ENCODE measurements at places on chromosomes 12 and 14. TPM values are rescaled to one million over a fixed set of nuclear protein-coding genes. Genes with fewer than 3 reads are reported as not detected.
A peak's percentile ranks its signal among the peaks of the same experiment; 100 is the strongest.

GRCh38 chr14:94550041-94550440 lies 11.2 kb upstream of the SERPINA4 start:
- DNase-seq, result no peak

DNA sequence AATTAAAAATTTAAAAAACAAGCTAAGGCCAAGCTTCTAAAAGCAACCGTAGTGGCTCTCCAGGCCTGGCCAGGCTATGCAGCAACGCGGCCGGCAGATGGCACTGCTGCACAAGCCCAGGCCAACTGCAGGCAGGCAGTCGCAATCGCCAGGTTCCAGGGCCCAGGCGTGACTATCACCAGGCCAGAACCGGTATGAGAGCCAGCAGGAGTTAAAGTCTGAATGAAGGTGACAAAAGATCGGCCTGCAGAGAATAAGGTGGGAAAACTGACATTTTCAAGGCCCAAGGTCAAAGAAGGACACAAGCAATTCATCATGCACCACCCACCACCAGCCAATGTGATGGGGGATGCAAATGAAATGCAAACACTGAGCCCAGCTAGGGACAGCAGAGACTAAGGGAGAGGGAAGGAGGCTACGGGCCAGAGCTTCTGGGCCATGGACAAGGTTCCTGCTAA lies 43.6 kb upstream of the ANO2 start:
- peak; percentile 85 for DNase-seq

DNA sequence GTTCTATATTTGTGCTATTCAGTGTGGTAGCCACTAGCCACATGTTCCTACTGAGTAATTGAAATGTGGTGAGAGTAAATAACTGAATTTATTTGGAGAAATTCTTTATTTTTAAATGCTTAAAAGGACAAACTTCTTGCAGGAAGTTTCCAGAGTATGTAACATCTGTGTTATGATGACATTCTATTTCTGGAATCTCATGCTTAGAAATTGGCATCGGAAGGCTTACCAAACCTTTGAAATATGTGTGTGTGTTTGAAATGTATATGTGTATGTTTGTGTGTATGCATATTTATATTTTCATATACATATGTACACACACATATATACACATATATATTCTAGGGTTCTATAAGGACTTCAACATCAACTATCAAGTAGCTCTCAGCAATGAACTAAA lies 12.4 kb upstream of the WSCD2 start:
- DNase-seq, result no peak

GRCh38 chr12:99133401-99133800 lies 488.3 kb downstream of the APAF1 start:
- no peak for DNase-seq

DNA sequence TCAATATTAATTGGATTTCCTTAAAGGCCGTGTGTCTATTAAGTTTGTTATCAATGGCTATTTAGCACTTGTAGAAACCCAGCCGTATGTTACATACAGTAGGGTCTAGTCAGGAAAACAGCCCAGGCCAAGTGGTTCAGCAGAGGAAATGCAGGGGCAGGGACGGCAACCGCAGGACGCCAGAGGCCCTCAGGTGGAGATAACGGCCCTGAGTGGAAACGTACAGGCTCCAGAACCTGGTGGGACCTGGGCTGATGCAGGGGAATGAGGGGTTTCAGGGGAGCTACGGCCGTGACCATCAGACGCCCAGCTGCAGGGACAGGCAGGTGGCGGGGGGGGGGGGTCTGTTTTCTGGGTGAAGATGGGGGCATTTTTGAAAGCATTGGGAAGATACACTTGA lies 3.7 kb upstream of the ANKLE2 start:
- no peak for DNase-seq

DNA sequence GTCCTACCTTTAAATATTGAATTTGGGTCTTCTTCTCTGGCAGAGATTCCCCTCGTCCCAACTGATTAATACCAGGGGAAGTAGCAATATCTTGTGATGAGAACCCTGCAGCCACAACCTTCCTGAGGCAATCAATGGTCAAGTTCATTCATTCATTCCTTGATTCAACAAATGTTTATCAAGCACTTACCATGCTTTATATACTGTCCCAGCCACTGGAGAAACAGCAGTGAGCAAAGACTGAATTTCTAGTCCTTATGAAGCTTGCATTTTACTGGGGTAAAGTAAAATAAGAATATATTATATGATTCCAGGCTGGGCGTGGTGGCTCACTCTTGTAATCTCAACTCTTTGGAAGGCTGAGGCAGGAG lies 300 bp upstream of the GIT2 start:
- no peak for DNase-seq

DNA sequence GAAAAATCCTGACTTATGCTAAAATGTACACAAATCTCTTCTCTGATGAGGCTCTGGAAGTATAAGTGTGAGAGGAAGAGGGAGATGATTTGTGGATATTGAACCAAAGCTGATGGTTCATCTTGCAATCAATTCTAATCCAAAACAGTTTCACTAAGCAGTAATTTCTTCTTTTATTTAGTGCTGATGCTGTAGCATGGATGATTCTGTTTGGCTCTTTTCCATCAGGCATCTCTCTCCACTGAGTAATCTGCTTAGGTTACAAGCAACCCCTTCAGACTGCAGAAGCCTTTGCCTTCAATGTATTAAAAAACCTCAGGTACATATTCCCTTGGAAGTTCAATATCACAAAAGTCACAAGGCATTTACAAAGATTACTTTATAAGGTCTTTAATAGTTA lies 159.1 kb upstream of the CCDC198 start:
- DNase-seq, result no peak

DNA sequence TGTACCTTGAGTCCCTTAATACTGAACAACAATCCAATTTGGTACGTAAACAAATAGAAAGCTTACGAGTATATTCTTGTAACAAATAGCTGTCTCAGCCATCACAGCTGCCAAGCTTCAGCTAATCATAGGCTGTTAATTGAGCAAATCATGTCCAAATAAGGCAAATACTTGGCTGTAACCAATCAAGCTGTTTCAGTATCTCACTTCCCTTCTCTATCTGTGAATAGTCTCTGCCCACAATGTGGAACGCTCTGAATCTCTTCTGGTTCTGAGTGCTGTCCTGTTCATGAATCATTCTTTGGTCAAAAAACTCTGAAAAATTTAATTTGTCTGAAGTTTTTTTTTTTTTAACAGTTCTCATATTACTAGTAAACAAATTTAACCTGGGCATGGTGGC lies 5.8 kb upstream of the NEMF start:
- no peak for DNase-seq

GRCh38 chr12:124217508-124218242 lies 77.2 kb upstream of the RFLNA start:
- DNase-seq, result no peak

GRCh38 chr12:81949841-81950308 lies 190.7 kb upstream of the PPFIA2 start:
- DNase-seq, result no peak

DNA sequence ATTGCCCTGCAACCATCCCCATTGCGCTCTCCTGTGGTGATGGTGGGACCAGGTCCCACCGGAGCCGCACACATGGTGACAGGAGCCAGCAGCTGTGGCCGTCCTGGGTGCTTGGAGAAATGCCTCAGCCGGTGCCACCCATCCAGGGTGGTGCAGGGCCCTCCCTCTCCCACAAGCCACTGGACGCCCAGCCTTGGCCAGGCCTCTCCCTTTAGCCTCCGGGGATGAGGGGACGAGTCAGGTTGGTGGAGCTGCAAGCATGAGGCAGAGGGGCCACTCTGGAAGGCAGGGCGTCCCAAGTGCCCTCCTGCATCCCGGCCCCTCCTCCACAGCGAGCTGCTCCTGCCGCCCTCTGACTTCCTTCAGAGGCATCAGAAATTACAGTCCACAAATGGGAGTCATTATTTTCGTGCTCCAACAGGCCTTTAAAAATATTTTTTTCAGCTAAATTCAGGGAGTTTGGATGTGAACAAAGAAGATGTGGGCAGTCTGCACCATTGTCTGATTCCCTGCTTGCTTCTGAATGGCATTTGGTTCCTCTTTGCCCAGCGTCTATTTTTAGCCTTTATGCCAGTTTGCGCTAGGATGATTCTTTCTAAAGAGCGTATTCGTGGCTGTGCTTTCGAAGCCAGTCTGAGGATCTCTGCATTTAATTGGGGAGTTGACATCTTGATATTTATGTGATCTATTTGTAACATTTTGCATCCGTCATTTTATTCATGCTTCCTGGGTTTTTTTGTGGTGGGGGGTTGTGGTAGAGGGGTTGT lies 189.4 kb downstream of the ADGRD1 start:
- no peak for DNase-seq

DNA sequence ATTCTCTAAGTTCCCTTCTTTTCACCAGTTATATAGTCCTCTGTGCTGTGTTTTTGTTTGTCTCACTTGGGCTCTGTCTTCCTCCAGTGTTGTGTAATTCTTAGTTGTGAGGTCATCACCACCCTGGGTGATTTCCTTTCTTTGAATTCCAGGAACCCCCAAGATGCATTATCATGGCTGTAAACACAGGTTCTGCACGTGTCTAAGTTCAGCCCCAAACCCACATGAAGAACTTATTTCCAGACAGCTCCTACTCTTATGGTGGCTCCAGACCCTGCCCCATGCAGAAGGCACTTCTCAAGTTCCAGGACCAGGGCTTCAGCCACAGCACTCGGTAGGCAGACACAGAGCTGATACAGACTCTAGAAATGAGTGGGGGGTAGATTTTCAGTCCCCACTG lies 560.5 kb downstream of the BCL11B start:
- DNase-seq, result no peak

DNA sequence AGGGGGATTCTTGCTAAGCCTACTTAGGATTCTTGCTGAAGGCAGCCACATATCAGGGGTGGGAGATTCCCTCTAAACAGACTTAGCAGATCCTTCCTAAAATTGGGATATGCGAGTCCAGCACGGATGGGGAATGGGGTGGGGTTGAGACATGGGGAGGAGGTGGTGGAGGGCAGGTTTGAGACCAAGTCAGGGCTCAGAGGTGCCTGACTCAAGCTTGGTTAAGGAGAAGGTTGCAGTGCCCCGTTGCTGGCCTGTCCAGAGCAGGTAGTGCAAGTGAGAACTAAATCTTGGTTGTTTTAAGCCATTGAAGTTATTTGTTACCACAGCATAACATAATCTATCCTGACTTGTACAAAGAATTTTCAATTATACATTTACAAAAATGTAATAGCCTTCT lies 359.7 kb downstream of the AACS start:
- DNase-seq, result no peak

DNA sequence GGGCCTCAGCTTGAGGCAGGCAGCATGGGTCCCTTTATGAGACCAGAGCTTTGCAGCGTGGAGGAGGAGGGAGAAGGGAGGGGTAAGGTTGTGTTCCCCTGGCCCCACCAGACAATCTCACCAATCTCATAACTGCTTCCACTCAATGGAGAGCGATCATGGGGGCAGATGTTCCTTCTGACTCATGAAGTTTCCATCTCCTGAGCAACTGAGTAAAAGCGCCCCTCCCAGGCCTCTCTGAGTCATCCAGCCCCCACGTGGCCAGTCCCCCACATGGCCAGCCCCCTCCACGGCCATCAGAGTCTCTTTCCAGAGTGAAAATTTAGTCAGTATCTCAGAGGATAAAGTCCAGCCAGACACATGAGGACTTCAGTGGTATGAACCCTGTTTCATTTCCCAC lies 39.2 kb upstream of the PLXNC1 start:
- DNase-seq, result no peak

DNA sequence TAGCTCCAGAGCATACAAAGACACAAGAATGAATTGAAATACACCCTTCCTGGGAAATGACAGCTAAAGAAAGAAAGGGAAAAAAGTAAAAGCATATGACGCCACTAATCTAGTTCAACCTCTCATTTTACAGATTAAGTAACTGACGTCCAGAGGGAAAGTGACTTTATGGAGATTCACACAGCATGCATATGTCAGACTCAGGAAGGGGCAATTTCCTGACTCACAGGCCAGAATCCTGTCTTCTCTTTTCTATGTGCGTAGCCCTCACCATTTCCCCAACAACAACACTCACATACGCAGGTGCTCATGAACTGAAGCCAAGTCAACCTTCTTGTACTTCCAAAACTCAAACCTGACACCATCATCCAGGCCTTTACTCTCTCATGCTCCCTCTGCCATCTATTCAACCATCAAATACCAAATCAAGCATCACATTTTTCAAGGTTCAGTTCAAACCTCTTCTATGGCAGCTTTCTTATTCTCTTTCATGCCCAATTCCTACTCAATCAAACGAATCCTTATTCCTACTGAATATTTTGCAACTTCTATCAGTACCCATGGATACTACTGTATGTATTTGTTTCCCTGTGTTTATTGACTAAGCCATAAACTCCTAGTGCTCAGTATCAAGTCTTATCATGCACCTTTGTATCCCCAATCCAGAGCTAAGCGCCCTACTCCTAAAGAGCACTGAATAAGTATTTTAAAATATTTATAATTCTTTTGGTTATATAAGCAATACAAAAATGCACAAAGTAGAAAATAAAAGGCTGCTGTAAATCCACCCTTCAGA lies 52.8 kb downstream of the STXBP6 start:
- no peak for DNase-seq

- no peak for DNase-seq
Observed at GRCh38 chr12:5251786-5252185, 180.1 kb upstream of the NTF3 start.

DNA sequence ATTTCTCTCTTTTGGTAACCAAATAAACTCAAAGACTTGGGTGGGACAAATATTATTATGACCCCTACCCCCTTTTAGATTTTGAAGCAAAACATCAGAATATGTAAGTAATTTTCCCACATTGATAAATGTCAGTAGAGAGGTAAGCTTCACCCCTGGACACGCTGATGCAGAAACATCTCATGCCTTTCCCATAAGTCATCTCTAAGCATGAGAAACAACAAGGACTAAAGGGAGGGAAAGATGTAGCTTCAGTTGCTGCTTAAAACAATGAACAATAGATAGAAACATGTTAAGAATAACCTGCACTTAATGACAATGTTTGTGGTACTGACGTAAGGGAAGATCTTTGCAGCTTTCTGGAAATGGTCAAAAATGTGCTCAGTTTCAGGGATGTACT lies 56.3 kb upstream of the SLC8A3 start:
- DNase-seq, result no peak

- DNase-seq, result no peak
Observed at GRCh38 chr14:91997492-91997891, 42.4 kb downstream of the TRIP11 start.

DNA sequence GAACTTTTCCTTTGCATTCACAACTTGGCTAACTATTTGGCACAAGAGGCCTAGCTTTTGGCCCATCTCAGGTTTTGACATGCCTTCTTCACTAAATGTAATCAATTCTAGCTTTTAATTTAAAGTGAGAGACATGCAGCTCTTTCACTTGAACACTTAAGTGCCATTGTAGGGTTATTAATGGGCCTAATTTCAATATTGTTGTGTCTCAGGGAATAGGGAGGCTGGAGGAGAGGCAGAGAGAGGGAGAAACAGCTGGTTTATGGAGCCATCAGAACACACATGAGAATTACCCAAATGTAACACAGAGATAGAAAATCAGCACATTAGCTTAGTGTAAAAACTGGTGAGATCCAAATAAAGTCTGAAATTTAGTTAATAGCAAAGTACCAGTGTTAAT lies 157.4 kb downstream of the RPAP3 start:
- DNase-seq, result no peak

GRCh38 chr14:36975834-36976233 lies 196.6 kb downstream of the SLC25A21 start:
- no peak for DNase-seq

GRCh38 chr12:57431654-57432188 lies 878 bp upstream of the R3HDM2 start:
- no peak for DNase-seq

The INSM2 gene
- not detected for total RNA-seq

The RTN1 gene
- 2.1 TPM for total RNA-seq

The ABCC9 gene
- 1.2 TPM for total RNA-seq

The DBX2 gene
- total RNA-seq, result not detected

The HEBP1 gene
- total RNA-seq, result 83.3 TPM

The ARHGAP9 gene
- total RNA-seq, result 65.4 TPM

The YAF2 gene
- 23.2 TPM for total RNA-seq

The RFX4 gene
- total RNA-seq, result not detected
